ENCODE measurements at places on chromosomes 12 and 14. TPM values are rescaled to one million over a fixed set of nuclear protein-coding genes. Genes with fewer than 3 reads are reported as not detected.

- no peak for DNase-seq
These were observed 911 bp downstream of the CALCOCO1 start for GRCh38 chr12:53726341-53726740.

- no peak for DNase-seq
These were observed 71.4 kb downstream of the SLC41A2 start for GRCh38 chr12:104886418-104887401.

- peak; percentile 73 for DNase-seq
These were observed 1.1 kb downstream of the AJUBA start for GRCh38 chr14:22981090-22981875.

The ART4 gene
- 40.4 TPM for total RNA-seq

DNA sequence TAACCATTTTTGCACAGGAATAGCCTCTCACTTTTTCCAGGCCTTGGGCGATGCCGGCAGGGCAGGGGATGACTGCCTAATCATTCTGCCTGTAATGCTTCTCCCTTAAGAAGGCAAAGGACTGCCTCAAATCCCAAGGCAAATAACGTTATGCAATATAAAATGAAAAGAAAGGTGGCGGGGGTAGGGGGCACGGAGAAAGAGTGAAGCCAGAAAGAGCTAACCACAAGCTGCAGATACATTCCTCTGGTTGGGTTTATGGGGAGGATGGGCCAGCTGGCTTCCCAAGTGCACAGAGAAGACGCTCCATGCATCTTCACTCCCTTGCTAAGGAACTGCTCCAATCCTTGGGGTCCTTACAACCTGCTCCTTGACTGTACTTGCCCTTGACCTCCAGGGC lies 229.5 kb downstream of the FOXN3 start:
- no peak for DNase-seq

DNA sequence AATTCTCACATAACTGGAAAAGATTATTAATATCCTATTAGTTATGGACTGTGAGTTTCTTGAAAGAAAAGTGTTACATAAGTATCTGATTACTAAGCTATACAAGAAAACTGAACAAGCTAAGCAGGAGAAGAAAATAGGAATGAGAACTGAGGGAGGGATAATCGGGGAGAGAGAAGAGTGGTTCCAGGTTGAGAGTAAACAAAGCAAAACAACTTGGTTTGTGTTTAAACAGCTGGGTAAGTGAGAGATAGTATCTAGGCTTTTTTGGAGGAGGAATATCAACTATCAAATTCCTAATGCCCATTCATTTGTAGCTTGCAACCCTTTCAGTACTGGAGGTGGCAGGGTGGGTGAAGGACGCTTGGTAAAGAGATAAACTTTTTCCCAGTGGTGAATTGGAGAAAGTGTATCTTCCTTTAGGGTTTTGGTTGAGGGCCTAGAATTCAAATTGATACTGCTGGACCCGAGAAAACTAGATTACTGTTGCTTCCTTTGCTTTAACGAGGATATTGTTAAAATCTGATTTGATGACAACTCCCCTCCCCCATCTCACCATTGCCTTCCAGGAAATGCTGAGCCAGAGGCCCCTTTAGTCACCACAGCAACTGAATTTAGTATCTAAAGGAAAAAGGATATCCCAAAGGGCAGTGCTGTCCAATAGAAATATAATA lies 2.0 kb upstream of the SLC2A3 start:
- DNase-seq, result no peak

GRCh38 chr14:73189651-73190050 lies 47.7 kb upstream of the PAPLN start:
- DNase-seq, result no peak

DNA sequence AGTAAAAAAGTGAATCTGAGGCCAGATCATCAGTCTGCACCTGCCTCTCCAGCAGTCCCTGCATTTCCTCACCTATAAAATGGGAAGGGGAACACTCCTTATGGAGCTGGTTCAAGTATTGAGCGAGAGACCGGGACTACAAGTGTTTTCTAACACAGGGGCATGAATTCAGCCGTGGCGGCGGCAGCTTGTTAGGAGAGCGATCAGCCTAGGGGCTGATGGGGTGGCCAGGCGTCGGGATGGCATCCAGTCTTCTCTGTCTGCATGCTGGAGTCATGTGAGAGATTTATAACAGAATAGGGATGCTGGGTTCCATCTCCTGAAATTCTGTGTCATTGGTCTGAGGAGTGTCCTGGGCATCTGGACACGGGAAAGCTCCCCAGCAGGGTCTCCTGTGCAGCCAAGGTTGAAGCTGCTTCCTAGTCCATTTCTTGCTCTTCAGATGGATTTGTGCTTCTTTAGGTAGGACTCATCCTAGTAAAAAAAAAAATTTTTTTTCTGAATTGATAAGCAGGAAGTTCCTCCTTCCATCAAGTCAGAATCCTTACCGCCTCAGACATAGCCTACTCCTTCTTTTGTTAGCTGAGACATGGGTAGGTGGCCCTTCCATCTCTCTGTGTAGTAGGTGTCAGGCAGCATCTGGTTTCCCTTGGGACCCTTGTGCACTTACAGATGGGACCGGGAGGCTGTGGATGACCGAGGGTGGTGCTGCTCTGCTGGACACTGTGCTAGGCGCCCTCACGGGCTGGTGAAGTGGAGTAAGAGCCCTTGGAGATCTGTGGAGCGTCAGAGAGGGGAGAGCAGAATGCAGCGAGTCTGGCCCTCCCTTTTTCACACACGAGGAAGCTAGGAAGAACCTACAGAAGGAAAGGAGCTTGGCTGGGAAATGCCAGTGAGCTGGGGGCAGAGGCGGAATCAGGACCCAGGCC lies 146.7 kb downstream of the TSPAN9 start:
- no peak for DNase-seq

The STAB2 gene
- total RNA-seq, result not detected

- no peak for DNase-seq
These were observed 53.3 kb upstream of the ETV6 start for GRCh38 chr12:11596141-11596540.

The TGFB3 gene
- total RNA-seq, result 108 TPM

- no peak for DNase-seq
These were observed 218.9 kb downstream of the MED13L start for GRCh38 chr12:116058574-116058973.

DNA sequence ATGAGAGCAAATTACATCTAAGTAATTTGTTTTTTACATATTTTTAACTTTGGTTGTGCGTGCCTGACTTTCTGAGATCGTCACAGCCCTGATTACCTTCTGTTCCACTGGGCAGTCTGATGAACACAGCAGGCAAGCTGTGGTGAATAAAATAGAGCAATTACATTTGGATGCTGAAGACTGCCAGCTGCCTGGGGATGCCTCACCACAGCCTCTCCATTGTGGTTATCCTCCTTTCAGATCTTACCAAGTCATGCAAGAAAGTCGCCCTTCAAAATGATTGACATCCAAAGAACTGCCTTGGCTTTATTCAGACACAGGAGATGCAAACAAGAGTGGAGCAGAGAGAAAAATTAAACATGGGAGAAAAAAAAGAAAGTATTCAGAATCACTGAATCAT lies 456.6 kb upstream of the TMPO start:
- no peak for DNase-seq

DNA sequence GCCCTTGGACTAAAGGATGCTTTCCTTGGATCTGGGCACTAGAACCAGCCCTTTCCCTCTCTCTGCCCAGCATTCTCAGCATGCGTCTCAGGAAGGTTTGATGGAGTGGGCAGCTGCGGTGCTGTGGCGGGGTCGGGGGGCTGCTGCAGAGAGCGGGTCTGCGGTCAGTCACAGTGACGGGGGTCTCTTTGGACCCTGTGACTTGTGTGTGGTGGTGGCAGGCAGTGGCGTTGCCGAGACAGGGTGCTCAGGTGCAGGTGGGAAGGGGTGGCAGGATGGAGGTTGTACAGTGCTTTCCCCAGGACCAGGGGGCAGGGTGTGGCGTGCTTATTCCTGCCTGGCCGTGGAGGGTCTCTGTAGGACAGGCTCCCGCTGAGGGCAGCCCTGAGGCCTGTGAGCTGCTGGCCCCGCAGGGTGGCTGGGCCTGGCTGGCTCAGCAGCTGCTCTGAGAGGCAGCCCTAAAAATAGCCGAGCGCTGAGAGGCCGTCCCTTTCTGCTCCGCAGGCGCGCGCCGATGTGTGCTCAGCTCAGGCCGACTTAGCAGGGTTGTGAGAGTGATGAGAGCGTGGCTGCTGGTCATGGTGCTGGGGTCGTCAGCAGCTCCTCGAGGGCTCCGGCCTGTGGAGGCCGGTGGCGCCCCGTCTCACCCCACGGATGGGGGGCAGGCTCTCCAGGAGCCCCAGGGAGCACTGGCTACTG lies 9.7 kb downstream of the PACS2 start:
- no peak for DNase-seq

Data from ascending aorta (tissue), 2 donors.